SHP77 (cell line): ENCODE measurements at places on chromosomes 5 and 9.

DNA sequence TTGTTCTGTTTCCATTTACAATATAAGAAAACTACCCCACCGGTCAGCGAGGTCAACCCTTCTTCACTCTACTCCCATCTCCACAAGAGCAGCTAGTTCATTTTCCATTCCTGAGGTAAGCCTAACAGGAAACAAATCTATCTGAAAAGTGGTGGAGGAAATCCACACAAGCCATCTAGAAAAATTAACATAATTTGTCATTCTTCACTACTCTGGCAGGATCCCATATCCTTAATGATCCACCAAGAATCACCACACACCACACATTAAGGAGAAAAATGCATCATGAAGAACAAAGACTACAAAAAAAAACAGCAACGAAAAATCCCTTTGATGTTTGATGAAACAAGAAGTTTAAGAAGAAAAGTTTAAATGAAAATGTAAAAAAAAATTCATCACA is 1771.0 kb downstream of the EFNA5 start:
- no peak for DNase-seq

DNA sequence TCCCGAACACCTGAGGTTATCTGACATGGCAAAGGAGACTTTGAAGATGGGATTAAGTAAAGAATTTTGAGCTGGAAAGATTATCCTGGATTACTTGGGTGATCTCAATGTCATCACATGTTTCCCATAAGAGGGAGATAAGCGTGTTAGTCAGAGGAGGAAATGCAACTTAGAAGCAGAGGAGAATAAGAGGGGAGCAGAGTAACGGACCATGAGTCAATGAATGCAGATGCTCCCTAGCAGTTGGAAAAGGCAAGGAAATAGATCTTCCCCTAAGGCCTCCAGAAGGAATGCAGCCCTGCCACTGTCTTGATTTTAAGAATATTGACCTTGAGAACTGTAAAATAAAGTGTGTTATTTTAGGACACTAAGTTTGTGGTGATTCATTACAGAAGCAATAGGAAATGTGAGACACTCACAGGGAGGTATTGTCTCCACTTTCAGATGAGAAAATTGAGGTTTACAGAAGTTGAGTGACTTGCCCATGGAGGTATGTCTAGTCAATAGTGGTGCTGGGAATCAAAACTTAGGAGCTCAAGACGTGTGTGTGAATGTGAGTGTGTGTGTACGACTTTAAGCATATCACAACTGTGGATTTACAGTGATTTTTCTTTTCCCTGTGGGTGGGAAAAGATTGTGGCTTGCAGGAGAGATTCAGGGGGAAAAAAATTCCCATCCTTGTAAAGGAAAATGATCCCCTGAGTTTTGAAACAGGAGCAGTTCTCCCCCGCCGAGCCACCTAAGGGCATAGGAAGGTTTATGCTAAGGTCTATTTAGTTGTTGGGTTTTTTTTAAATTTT is 125.3 kb downstream of the TRIM32 start:
- DNase-seq = no peak

DNA sequence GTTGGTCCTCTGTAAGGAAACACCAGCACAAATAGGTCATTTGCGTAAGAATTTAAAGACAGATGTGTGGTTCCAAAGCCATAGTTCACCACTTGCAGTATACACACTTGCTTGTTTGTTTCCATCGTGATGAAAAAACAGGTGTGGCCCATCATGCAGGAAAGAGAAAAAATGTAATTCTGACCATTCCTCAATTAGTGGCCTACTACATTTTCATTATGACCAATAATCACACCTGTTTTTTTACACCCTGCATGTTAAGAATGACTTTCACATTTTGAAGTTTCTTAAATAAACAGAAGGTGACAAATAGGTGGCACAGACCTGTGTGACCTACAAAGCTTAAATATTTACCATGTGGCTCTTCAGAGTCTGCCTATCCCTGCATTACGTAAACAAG is 2.2 kb upstream of the ICE1 start:
- DNase-seq = no peak

DNA sequence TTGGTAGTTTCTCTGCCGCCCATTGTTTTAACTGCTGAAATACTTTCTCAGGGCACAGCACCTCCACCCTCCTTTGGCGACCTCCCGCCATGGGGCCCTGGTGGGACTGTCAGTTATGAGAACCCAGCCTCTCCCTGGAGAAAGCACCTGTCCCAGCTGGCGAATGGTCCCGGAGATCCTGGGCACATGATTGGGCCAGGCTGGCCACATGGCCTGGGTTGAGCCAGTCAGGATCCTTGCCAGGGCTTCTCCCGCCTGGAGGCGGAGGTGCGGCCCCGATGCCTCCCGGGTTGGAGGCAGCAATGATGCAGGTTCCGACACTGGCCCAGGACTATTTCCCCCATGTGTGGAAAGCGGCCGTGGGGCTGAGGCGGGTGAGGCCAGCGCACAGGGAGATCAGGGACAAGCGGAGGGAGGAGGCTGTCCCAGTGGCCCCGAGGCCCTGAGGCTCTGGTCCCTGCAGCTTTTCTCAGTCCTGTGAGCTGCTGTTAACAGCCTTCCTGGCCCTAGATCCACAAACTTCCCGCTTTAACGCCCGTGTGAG is 13.6 kb downstream of the UNC5A start:
- DNase-seq = no peak

- no peak for DNase-seq
These were observed 125.4 kb downstream of the AOPEP start for GRCh38 chr9:94851892-94852291.

DNA sequence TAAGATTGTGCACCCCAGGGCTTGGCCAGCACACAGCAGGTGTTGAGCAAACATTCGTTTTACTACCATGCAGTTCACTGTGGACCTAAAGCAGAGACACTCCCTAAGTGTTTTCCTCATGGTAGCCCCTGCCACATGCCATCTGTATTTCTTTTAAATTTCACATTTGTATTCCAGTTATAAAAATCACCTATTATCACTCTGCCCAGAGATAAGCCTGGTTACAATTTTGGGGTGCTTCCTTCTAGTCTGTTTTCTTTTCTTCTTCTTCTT is 10.9 kb upstream of the FIBCD1 start:
- no peak for DNase-seq

- DNase-seq = no peak
These were observed 866 bp downstream of the SLC22A5 start for GRCh38 chr5:132370181-132370970.

- no peak for DNase-seq
These were observed 105.0 kb downstream of the ACTL7B start for GRCh38 chr9:108750661-108751215.

- no peak for DNase-seq
These were observed 39.7 kb upstream of the POC5 start for GRCh38 chr5:75756981-75757380.

DNA sequence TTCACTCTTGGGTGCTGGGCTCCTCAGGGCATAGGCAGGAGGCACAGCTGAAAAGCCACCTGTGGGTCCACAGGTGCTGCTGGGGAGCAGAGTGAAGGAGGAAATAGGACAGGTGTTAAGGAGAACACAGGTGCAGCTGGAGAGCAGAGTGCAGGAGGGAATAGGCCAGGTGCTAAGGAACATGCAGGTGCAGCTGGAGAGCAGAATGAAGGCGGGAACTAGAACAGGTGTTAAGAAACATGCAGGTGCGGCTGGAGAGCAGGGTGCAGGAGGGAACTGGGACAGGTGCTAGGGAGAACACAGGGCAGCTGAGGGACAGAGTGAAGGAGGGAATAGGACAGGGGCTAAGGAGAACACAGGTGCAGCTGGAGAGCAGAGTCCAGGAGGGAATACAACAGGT is 43.8 kb upstream of the PLEKHG4B start:
- no peak for DNase-seq

GRCh38 chr5:171226096-171226754 is 82.8 kb upstream of the TLX3 start:
- DNase-seq = no peak

DNA sequence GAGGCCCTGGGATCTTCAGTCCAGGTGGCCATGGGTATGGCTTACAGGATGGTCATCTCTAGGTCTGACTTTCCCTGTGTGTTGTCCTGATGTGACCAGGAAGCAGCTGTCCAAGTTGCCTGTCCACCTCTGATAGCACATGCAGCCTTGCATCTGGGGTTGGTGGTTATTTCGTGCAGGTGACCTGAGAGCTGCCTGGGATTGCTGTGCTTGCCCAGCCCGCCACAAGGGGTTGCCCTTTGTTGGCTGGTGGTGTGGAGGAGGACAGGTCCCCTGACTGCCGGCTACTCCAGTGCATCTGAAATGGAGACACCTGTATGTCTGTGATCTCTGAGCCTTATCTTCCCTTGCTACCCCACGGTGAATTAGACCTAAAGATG is 212.6 kb downstream of the ARHGAP26 start:
- DNase-seq = no peak

DNA sequence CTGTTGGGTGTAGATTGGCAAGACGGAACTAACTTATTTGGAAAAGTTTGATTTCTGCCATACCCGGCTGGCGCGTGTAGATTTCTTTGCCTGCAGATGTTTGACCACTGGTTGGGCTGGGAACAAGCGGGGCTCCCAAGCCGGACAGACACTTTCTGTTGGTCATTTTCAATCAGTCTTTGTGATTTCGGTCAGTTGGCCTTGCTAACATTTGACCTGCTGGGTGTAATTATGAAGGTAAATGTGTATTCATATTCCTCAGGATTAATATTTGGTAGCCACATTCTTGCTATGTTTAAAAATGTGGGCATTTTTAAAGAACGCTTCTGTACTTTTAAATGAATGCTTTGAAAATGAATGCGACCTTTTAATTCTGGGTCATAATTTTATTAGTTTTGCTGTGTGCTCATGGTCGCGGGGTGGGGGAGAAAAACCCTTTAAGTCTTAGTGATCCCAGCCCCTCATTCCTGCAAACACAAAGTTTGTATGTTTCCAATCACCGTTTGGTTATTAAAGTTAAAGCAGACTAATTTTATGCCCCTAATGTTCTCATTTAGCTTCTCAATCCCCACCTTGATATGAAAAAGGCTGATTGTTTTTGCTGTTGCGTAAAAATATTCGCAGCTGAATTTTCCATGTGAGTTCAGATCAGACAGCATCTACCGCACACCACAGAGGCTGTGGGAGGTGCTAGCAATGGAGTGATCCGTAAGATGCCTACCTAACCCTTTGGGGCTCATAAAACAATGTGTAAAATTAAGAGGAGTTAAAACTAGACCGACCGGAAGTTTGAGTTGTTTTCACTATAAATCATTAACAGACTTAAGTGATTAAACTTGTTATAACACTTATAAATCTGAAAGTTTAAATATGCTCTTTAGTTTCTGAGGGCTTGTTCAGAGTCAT is 1.5 kb downstream of the RASGRF2 start:
- DNase-seq = no peak

GRCh38 chr9:127569886-127570401 is 42.1 kb upstream of the STXBP1 start:
- no peak for DNase-seq

GRCh38 chr9:110582156-110582555 is 2.6 kb upstream of the SVEP1 start:
- DNase-seq = no peak

GRCh38 chr9:14313951-14314423 is at the start of gene NFIB:
Gene NFIB (minus strand): TSS chr9:14314141. CDS start chr9:14313511, 630 bp downstream.
- peak; percentile 45 for DNase-seq

DNA sequence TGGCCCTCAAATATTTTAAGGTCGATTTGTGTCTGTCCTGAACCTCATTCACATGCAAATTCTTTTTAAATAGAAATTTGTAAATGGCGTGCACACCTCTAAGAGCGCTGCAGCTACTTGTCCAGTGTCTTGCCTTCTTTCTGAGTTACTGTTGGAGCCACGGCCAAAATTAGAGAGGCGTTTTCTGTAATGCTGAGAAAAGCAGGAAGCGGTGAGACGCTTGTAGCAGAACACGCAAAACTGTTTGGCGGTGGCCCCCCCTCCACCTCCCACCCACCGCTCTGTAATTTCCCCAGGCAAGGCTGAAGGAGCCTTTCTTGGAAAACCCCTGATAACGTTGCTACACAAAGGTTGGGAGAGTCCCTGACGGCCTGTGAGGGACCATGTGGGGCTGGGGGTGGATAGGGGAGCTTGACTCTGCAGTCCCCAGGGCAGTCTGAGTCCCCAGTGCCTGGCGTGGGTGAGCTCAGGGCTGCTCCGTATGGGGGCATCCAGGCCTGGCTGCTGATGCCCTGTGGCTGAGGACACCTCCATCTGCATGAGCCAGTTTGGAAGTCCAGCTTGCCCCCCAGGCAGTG is 96.5 kb downstream of the GADD45G start:
- no peak for DNase-seq

GRCh38 chr5:80189701-80190100 is 66.1 kb downstream of the SERINC5 start:
- no peak for DNase-seq

DNA sequence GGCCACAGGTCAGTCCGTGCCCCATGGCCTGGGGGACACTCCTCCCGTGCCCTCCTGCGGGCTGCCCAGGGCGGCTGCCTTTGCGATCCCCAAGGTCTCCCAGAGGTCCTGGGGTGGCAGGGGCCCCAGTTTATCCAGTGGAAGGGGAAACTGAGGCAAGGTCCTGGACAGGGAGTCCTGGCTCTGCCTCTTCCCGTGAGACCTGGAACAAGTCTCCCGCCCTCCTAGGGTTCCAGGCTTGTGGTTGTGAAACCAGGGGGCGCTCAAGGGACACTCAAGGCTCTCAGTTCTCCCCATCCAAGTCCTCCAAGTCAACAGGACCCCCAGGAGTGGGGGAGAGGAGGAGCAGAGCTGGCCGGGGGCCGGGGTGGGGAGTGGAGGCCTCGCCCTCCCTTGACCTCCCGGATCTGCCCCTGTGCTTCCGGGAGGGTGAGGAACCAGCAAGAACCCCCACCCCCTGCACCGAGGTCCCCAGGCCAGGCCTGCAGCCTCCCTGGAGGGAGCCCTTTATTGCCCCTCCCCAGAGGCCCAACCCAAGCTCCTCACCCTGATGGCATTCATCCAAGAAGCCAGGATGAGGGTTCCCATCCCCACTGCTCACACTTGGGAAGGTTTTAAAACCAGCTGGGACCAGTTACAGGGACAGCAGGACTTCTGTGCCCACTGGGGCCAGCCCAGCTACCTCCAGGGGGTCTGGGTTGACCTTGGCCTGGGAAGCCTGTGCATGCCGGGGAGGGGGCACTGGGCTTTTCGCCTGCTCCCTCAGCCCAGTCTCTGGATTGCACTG is 24.7 kb upstream of the TMEM250 start:
- peak; percentile 51 for DNase-seq

DNA sequence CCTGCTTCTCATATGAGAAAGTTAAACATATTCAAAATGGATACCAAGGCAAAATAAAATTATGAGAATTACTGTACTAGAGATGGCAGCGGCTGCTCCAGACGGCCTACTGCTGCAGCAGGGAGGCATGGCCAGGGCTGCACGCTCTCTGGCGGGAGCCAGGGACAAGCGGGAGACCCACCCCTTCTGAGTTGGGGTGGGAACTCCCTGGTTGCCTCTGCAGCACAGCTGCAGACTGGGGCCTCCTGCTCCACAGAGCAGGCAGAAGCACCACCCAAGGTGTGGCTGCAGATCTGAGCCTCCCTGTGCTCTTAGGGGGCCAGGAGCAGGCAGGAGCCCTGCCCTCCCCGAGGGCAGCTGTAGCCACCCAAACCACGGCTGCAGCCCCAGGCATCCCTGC is 2.3 kb upstream of the AUH start:
- DNase-seq = no peak

- DNase-seq = no peak
These were observed 7.4 kb downstream of the NPR2 start for GRCh38 chr9:35798658-35799374.
